ENCODE measurements at places on chromosomes 7 and 10.
A peak's percentile ranks its signal among the peaks of the same experiment; 100 is the strongest.

DNA sequence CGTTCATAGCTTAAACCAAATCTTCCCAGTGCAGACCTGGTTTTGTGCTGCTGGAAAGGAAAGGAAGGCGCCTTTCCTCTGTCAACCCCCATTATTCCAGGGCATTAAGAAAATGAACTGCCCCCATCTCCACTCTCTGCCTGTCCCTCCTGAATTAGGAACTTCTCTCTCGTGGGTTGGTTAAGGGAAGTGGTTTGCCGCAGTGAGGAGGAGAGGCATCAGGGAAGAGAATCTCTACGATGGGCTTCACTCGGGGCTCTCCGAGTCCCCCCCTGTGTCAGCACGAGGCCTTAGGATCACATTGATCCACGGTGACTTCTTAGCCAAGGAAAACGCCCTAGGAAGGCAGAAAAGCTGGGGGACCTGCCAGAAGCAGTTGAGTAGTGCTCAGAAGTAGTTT, 53.9 kb upstream of the LYZL2 start:
- DNase-seq: no peak

GRCh38 chr10:57963546-57963945, 304.1 kb downstream of the IPMK start:
- DNase-seq: no peak

DNA sequence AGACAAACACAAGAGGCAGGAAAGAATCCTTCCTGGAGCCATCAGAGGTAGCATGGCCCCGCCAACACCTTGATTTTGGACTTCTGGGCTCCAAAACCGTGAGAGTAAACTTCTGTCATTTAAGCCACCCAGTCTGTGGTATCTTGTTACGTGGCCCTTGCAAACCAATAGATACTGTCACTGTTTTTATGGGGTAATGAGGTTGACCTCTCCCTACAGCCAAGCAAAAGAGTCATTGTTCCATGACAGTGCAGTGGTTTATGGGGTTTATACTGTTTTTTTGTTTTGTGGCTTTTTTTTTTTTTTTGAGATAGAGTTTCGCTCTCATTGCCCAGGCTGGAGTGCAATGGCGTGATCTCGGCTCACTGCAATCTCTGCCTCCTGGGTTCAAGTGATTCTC, 32.8 kb downstream of the KIAA1549 start:
- no peak for DNase-seq

DNA sequence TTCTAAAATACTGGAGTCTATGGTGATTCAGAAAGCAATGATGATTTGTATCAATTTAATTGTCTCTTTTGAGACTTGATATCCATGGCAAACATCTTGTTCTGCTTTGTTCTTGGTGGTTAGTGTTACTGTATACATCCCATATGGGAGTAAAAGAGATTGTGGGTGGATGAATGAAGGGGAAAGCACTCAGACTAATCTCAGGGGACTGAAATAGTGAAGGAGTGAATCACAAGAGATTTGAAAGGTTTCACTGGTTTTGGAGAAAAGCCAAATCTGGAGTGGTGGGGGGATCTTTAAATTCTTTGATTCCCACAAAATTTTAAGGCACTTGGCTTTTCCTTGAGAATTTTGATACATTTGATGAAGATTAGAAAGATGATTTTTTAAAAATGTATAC, 369.4 kb downstream of the INHBA start:
- DNase-seq: peak; percentile 73

- DNase-seq: no peak
These were observed 1.7 kb downstream of the TES start for GRCh38 chr7:116211913-116212596.

- DNase-seq: no peak
These were observed 11.7 kb downstream of the TMEM254 start for GRCh38 chr10:80090121-80090520.

GRCh38 chr7:23205577-23205908, 23.7 kb downstream of the NUP42 start:
- no peak for DNase-seq

DNA sequence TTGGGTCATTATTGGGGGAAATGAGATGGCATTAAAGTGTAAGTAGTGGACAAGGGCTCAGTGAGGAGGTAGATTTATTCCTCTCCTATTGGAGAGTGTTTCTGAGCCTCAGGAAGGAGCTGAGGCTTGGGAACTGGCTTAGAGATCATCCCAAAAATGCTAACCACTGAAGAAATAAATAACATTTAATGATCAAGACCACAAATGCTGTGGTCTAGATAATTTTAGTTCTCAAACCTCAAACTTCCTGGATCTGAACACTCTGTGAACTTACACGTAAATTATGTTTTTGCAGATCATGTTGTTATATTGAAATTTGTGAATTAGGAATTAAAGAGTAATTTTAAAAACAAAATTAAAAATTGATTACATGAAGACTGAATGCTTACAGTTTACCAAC, 27.3 kb downstream of the MDFIC start:
- peak; percentile 78 for DNase-seq

DNA sequence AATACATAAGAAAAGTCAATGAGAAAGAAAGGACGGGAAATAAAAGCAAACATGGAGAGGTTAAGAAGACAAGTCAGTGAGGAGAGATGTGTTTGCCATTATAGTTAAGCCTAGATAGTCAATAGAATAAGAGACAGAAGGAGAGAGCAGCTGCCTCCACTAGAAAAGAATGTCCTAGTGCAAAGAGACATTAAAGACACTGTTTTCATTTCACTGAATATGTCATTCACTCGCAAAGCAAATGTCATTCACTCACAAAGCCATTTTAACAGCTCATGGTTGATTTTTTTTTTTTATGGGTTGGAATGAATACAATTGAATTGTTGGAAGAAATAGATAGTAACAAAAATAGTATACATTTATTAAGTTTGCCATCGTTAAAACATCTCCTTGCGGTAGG, 1007.6 kb downstream of the DNAJB9 start:
- DNase-seq: no peak

DNA sequence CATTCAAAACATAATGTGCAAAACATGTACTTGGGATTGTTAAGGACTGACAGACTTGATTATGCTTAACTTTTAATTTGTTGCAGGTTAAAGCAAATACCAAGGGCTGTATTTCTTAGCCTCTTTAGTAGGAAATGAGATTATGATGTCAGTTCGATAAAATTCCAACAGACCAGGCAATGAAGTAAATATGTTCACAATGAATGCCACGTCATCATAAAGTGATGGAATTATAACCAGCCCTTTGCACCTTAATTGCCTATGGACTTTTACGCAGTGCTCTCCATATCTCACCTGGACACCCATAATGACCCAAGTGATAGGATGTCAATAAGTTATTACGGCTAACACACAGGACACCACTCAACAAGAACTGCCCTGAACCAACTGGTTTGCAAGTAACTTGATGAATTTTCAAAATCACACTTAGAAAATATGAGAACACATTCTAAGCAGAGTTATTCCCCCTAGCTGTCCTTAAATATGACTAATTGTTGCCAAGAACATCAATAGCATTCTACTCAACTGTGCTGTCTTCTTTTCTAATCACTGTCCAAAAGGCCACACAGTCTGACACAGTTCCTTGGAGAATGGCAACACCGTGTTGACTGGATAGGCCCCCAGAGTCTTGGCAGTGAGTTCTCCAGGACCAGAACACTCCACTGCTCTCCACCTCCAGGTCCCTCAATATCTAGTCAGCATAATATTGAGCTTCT, 115.0 kb downstream of the CHCHD3 start:
- DNase-seq: peak; percentile 42

- no peak for DNase-seq
These were observed 101.2 kb downstream of the GRID1 start for GRCh38 chr10:86265236-86265894.

DNA sequence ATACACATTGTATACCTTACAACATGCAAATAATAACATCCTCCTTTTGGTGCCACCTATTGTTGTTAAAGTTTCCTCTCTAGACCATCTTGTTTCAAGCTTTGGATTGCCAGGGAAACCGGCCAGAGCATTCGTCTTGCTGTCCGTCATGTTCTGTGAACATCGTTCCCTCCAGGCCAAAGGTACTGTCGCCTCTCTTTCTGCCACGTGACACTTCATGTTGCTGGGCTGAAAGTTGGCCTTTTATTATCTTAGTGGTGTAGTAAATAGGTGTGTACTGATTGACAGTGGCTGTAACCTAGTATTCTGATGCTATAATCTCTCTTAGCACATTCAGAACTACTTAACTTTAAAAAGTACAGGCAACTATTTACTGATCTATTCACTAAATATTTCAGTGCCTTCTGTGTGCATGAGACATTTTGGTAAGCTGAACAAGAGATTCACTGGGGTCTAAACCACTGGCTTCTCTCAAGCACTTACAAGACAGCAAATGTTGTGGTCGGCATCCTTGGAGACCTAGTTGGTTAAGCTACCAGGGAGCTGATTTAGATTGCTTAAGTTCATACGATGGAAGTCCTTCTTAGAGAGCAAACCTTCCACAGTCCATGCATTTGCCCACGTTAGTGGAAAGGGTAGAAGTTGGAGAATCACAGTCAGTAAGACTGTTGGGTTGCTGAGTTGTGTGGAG, 52.4 kb downstream of the SHH start:
- no peak for DNase-seq

- DNase-seq: no peak
These were observed 90.6 kb downstream of the ARHGAP12 start for GRCh38 chr10:31838065-31838464.

GRCh38 chr10:52071814-52072213, 242.3 kb upstream of the DKK1 start:
- DNase-seq: no peak

DNA sequence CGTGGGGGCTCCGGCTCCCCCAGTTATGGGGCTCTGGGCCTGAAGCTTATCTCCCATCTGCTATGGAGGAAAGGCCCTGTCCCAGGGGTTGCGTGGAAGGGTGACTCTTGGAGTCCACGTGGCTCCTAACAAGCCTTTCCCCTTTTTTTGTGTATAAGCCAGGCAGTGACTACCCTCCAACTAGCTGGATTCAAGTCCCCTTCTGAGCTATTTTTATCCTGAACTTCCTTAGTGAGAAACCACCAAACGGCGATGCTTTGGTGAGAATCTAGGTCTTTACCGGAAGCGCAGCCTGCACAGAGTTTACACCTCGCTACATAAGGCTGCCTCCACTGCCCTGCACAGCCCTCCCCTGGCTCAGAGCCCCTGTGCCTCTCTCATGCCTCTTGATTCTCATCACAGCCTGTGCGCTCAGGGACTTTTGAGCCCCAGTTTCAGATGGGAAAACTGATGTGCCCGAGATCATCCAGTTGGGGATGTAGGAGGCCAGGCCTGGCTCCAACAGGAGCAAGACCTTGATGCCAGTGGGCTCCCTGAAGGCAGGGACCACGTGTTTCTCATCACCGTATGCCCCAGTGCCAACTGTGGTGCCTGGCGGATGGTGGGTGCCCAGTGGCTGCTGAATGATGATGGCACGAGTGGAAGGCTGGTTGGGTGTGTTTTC, 102.3 kb upstream of the PPIF start:
- DNase-seq: peak; percentile 30

GRCh38 chr7:68247126-68247525, 1250.5 kb downstream of the TYW1 start:
- DNase-seq: no peak

DNA sequence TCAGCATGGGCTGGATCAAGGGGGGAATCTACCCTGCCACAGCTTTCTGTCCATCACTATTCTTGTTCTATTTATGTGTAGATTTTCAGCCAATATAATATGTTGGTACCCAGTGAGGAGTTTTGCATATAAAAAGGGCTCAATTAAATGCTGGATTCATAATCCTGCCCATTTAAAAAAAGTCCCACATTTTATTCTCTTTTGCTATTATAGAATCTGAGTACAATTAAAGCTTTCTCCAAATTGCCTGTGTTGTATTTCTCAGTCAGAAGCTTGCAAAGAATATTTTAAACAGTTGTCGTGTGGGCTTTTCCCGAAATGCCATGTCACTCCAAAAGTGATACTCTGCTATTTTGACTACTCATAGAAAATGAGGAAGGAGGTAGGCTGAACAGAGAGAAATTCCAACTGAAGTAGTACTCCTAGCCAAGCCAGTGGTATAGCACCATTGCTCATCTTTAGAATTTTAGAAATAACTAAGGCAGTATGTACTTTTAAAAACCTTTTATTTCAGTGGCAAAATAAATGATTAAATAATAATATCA, 108.3 kb upstream of the HDAC9 start:
- no peak for DNase-seq

DNA sequence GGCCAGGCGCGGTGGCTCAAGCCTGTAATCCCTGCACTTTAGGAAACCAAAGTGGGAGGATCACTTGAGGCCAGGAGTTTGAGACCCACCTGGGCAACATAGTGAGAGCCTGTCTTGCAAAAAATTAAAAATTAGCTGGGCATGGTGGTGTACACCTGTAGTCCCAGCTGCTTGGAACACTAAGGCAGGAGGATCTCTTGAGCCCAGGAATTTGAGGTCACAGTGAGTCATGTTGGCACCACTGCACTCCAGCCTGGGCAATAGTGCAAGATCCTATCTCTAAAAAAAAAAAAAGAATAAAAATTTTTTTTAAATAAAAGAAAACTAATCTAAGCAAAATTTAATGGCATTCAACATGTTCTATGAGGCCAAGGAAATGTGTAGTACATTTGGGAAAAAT, 44.9 kb upstream of the UBN2 start:
- no peak for DNase-seq

- DNase-seq: no peak
These were observed 19.6 kb upstream of the CNTNAP2 start for GRCh38 chr7:146096994-146097393.

DNA sequence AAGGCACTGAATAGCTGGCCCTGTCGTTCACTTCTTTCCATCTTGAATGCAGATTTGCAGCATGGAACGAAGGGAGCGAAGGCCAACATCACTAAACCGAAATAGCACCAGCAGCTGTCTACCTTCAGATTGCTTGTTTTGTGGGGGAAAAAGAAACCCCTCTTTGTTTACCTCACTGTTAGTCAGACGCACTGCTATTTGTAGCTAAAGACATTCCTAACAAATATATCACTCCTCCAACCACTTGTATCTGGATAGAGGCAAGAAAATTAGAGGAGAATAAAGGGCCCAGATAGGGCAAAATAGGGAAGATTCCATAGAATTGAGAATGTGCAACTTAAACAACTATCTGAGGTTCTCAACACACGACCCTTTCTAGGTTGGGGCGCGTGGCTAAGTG, 26.5 kb downstream of the ANK3 start:
- no peak for DNase-seq

DNA sequence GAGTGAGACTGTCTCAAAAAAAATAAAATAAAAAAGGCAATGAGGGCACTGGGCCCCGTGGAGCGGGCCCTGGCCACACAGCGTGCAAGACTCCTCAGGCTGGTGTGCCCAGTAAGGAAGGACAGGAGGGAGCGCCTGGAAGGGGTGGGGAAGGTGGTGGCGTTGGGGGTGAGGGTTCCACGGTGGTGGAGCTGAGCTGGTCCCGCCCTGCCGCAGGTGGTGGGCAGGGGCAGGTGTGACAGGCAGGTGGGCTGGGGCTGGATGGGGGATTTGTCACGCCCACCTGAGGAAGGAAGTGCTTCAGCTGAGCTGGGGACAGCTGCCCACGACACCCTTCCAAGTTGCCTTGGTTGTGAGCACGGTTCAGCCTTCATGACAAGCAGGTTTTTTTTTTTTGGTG, 760 bp upstream of the PRAP1 start:
- no peak for DNase-seq

GRCh38 chr7:84912993-84913635, 273.7 kb downstream of the SEMA3D start:
- DNase-seq: no peak
